ENCODE measurements at places on chromosomes 7 and 10. TPM values are rescaled to one million over a fixed set of nuclear protein-coding genes. Genes with fewer than 3 reads are reported as not detected.
A peak's percentile ranks its signal among the peaks of the same experiment; 100 is the strongest.

Gene HOXA9
- not detected for total RNA-seq

DNA sequence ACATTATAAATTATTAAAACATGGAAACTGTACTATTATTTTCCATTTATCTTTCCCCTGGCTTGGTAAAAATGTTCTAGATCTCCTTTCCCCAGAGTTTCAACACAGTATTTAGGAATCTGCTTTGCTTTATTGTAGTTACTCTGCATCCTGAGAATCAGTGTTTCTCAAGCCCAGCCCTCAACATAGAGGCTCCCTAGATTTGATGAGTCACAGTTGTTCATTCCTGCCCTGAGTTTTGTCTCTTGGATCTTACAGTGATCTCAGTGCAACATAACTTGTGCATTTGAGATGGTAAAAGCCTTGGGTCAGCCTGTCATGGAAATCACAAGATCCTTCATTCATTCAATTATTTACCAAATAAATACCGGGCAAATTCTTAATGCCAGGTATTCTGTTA, 63.0 kb downstream of the VAX1 start:
- no peaks in the 10 kb centered on the region for H3K4me1 ChIP-seq
- H3K27ac ChIP-seq = no peak overlapping the region
- H3K36me3 ChIP-seq = no peaks in the 10 kb centered on the region
- no peak overlapping the region for H3K4me3 ChIP-seq
- DNase-seq = no peak

GRCh38 chr10:36703179-36703578, 422.2 kb upstream of the ANKRD30A start:
- H3K27me3 ChIP-seq = no peaks in the 10 kb centered on the region
- H3K36me3 ChIP-seq = no peaks in the 10 kb centered on the region
- H3K4me1 ChIP-seq = no peaks in the 10 kb centered on the region
- no peak overlapping the region for H3K4me3 ChIP-seq
- no peak for DNase-seq

DNA sequence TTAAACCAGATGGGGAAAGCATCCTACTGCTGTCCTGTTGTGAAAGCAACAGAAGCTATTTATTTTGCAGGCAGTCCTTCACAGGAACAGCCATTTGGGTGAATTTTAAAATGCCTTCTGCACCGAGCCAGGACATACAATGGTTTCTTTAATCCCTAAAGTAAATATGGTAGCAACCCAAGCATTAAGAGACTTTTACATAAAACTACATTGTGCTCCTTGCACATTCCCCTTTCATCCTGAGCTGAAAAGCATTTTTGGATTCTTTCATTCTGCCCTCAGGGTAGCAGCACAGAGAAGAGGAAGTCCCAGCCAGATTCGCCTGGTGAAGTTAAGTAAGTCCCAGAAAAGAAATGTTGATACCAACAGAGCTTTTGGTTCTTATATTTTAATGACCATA, 84.0 kb upstream of the FAM3C start:
- no peak overlapping the region for H3K4me3 ChIP-seq
- H3K27ac ChIP-seq = no peak overlapping the region
- no peaks in the 10 kb centered on the region for H3K4me1 ChIP-seq

GRCh38 chr10:89648074-89648473, 3.0 kb upstream of the PANK1 start:
- H3K36me3 ChIP-seq = no peaks in the 10 kb centered on the region
- H3K4me1 ChIP-seq = peaks cover 19% of the 10 kb centered on the region
- no peaks in the 10 kb centered on the region for H3K27me3 ChIP-seq
- no peak overlapping the region for H3K27ac ChIP-seq
- H3K4me3 ChIP-seq = no peak overlapping the region

DNA sequence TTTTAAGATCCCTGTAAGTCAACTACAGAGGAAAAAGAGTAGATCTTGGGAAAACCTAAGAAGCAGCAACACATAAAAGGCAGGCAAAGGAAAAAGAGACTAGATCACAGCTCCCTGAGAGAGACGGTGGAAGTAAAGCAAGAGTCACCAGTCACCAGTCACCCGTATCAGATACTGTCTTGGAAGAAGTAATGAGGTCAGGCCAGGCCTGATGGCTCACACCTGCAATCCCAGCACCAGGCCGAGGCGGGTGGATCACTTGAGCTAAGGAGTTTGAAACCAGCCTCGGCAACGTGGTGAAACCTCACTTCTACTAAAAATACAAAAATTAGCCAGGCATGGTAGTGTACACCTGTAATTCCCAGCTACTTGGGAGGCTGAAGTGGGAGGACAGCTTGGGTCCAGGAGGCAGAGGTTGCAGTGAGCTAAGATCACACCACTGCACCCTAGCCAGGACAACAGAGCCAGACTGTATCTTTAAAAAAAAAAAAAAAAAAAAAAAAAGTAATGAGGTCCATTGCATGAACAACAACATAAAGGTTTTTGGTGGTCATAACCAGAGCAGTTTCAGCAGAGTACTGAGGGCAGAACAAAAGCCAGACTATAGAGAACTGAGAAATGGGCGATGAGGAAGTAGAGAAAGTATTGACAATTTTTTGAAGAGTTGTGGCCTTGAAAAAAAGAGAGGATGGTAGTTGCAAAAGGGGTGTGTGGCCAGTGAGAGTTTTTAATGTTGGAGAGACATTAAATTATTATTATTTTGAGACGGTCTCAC, 16.9 kb downstream of the ZNF713 start:
- no peak for DNase-seq
- H3K4me1 ChIP-seq = no peaks in the 10 kb centered on the region
- H3K36me3 ChIP-seq = no peaks in the 10 kb centered on the region
- H3K4me3 ChIP-seq = no peak overlapping the region
- no peaks in the 10 kb centered on the region for H3K27me3 ChIP-seq

DNA sequence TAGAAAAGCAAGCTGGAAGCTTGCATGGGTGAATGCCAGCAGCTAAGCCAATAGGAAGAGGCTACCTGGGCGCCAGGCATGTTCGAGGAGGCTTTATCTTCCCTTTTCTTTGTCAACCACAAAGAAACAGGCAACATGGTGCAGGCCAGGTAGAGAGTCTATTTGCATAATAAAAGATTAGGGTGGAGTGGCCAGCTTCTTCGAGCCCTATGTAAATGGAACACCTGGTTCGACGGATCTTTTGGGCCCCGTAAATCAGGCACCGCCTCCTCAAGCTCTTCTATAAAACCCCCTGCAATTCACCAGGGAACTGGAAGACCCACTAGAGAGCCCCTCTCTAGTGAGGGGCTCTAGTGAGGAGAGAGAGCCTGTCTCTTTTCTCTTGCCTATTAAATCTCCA, 1106.2 kb upstream of the CELF2 start:
- no peaks in the 10 kb centered on the region for H3K4me1 ChIP-seq
- no peak overlapping the region for H3K27ac ChIP-seq
- no peaks in the 10 kb centered on the region for H3K36me3 ChIP-seq

- H3K4me3 ChIP-seq = no peak overlapping the region
- H3K36me3 ChIP-seq = no peaks in the 10 kb centered on the region
- no peak overlapping the region for H3K27ac ChIP-seq
- no peak for DNase-seq
- H3K4me1 ChIP-seq = no peaks in the 10 kb centered on the region
Observed at GRCh38 chr10:115762029-115762428, 511.0 kb downstream of the GFRA1 start.

DNA sequence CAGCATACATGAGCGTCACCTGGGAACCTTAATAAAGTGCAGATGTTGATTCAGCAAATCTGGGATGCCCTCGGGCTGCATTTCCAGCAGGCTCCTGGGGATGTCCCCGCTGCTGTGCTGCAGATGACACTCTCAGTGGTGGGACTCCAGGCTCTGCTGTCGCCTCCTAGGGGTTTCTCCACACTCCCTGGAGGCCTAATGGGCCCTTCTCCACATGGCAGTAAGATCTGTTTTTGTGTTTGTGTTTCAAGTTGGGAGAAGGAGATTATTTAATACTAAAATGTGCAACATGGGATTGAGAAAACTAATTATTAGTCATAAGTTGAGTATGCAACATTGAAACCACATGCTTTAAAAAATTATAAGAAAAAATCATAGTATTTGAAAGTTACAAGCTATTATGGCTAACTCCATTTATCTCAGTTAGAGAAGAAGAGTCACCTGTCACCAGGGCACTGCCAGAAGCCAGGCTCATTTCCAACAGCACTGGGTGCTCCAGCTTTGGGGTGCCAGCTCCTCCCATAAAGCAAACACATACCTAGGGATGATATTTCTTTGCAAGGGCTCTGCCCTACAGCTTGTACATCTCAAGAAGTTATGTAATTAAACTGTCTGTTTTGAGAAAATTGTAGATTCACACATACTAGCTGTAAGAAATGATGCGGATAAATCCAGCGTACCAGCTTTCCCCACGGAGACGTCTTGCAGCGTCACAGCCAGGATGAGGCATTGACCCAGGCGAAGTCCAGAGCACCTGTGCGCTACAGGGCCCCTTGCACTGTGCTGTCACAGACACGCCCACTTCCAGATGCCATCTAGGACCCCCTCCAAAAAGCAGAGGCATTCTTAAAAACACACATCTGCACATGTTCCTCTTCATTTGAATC, 106.4 kb downstream of the EGFR start:
- H3K4me3 ChIP-seq = no peak overlapping the region
- H3K27ac ChIP-seq = peak overlapping the region; percentile 94
- H3K4me1 ChIP-seq = peaks cover 78% of the 10 kb centered on the region
- DNase-seq = peak; percentile 90
- H3K36me3 ChIP-seq = no peaks in the 10 kb centered on the region

Measured in esophagus muscularis mucosa (tissue), 4 donors.